Fibroblast of the aortic adventitia (primary cell): ENCODE measurements at places on chromosomes 3 and 15. TPM values are rescaled to one million over a fixed set of nuclear protein-coding genes. Genes with fewer than 3 reads are reported as not detected.

- no peak for DNase-seq
These were observed 347.1 kb upstream of the DNAJC19 start for GRCh38 chr3:181336597-181336996.

DNA sequence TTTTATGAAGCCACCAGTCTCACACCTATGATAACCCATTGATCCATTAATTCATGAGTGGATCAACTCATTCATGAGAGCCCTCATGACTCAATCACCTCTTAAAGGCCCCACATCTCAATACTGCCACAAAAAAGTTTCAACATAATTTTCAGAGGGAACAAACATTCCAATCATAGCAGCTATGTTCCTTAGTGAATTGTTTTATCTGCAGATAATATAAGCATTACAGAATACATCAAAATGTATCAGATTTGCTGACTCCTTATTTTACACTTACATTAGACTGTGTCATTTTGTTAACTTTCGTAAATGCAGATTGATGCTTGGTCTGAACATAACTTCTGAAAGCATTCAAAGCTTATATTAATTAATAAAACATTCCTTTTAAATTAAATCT is 155.3 kb upstream of the MBNL1 start:
- peak; percentile 56 for DNase-seq

DNA sequence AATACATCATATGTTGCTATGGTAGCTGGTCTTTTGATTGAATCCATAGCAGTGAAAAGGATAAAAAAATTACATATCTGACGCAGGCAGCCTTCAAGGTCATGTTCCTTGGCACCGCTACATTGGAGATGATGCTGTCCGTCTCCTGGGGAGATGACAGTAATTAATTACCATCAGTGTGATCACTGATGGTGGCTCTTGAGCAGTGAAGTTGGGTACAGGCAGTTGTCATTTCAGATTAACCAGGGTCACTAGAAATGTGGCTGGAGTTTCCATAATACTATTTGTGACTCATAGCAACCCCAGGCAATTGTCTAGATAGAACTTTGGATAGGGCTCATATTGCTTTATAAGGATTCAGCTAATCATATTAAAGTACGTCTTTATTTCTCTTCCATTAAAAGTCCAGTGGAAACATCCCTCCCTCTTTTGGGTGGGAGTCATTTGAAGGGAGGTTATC is 136.3 kb downstream of the THSD4 start:
- DNase-seq = no peak

- DNase-seq = peak; percentile 54
These were observed 407.4 kb downstream of the NTRK3 start for GRCh38 chr15:87849181-87849580.

GRCh38 chr3:17187589-17188184 is 302.9 kb downstream of the PLCL2 start:
- DNase-seq = no peak

Gene NEK4
- 3.6 and 28.2 TPM in 2 replicates for total RNA-seq

Gene GRK7
- not detected in 2 replicates for total RNA-seq

Gene ITGA11
- total RNA-seq = 81.1 and 105 TPM in 2 replicates

DNA sequence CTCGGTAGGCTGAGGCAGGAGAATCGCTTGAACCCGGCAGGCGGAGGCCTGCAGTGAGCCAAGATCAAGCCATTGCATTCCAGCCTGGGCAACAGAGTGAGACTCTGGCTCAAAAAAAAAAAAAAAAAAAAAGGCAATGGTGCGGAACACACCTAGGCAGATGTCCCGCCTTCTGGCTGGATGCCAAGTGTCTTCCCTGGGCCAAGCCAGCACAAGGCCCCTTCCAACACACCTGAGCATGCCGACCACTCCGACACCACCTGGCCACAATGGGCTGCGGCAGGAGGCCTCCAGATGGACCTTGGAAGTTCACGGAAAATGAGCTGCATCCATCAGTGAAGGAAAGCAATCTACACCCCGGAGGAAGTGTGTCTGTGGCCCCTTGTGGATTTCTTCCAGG is 19.0 kb downstream of the NUP210 start:
- DNase-seq = no peak

Gene UBE2E2
- total RNA-seq = 36.7 and 49.1 TPM in 2 replicates

Gene ADAMTS17
- total RNA-seq = 0.81 TPM in 1 of 2 replicates, not detected in the other

Gene STRIT1
- not detected in 2 replicates for total RNA-seq

GRCh38 chr3:126373146-126373613 is 16.0 kb upstream of the KLF15 start:
- no peak for DNase-seq

Gene CFAP161
- 4.0 TPM in 1 of 2 replicates, not detected in the other for total RNA-seq

- peak; percentile 33 for DNase-seq
These were observed 363.4 kb downstream of the GAP43 start for GRCh38 chr3:115986555-115987207.

DNA sequence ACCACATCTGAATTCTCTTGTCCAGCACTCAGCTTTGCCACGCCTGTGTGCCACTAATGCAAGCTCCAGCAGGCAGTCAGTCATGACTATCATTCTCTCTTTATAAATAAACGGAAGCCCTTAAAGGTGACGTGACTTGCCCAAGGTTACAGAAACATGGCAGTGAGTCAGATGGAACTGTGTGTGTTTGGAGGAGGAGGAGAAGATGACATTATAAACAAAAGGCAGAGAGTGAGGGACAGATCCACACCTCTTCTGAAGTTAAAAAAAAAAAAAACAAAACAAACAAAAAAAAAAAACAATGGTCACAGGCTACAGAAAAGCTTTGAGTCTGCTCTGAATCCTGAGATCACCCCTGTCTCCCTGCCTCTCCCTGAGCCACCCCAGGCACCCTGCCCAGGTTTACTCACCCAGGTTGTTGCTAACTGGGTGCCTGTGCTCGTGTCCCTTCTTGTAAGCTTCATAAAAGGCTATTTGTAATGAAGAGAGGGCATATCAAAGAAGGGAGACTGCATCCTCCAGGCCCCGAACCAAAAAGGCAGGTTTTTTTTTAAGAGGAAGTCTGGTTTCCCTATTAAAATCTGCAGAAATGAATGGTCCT is 119.7 kb upstream of the PHLDB2 start:
- peak; percentile 46 for DNase-seq

DNA sequence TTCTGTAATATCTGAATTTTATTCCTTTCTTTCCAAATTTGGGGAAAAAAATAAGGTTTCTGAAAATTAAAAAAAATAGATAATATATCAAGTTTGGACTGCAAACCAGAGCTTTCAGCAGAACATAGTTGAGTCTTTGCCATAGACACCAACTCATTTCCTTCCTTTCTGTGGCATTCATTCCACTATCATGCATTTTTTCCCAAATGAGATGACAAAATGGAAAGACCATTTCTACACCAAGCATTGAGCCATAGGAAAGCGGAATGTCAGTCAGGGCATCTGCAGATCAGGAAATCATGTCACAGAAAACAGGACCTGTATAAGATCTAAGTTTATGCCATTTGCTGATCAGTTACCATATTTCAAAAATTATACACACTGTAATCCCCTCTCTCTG is 333.3 kb upstream of the THBS1 start:
- peak; percentile 71 for DNase-seq

DNA sequence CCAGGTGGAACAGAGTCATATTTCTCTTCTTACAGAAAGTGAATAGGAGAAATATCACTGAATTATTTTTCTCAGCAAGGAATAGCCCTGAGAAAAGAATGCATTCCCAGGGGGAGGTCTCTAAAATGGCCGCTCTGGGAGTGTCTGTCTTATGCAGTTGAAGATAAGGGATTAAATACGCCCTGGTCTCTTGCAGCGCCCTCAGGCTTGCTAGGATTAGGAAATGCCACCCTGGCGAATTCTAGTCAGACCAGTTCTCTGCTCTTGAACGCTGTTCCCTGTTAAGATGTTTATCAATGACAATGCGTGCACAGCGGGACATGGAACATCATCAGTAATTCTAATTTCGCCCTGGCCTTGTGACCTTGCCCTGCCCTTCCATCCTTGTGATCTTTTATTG is 949.0 kb upstream of the SEMA6D start:
- DNase-seq = no peak

DNA sequence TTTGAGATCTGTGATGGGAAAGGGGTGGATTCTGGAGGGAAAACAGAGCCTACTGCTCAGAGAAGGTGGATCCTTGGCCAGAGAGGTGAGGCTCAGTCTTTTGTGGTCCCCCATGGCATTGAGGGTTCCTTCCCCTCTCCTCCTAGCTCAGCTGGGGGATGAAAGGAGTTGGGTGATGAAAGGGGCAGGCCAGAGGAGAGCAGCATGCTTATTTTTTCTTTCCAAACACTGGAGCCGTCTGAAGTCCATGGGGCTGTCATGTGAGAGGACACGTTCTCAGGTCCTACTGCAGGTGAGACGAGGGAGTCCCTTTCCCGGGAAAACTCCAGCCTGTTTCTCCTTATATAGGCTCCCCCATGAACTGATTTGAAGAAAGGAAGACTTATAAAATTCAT is 71.4 kb downstream of the SCN5A start:
- DNase-seq = no peak

- DNase-seq = peak; percentile 21
These were observed 37.5 kb downstream of the CD86 start for GRCh38 chr3:122092460-122093165.

Gene TRANK1
- total RNA-seq = 32.9 and 123 TPM in 2 replicates

- peak; percentile 71 for DNase-seq
These were observed 1.5 kb downstream of the CYP1A1 start for GRCh38 chr15:74723754-74724334.

DNA sequence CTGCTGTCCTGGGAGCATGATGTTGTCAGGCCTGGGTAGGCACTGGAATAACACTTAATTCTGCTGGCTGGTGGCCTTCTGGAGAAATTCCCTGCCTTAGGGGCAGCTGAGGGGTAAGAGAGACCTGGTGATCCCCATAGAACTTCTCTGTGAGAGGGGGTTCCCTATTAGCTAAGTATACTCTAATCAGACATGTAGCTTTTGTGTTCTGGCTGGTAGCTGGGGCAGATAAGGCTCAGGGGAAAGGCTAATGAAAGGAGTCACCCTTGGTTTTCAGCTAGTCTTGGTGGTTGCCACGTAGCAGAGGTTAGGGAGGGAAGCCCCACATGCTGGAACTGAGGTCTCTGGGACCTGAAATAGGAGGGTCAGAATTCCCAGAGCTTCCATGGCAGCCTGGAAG is 952 bp upstream of the HDDC3 start:
- DNase-seq = no peak

Gene SPSB4
- total RNA-seq = not detected in 2 replicates

GRCh38 chr3:82558081-82558480 is 796.6 kb upstream of the GBE1 start:
- DNase-seq = no peak

DNA sequence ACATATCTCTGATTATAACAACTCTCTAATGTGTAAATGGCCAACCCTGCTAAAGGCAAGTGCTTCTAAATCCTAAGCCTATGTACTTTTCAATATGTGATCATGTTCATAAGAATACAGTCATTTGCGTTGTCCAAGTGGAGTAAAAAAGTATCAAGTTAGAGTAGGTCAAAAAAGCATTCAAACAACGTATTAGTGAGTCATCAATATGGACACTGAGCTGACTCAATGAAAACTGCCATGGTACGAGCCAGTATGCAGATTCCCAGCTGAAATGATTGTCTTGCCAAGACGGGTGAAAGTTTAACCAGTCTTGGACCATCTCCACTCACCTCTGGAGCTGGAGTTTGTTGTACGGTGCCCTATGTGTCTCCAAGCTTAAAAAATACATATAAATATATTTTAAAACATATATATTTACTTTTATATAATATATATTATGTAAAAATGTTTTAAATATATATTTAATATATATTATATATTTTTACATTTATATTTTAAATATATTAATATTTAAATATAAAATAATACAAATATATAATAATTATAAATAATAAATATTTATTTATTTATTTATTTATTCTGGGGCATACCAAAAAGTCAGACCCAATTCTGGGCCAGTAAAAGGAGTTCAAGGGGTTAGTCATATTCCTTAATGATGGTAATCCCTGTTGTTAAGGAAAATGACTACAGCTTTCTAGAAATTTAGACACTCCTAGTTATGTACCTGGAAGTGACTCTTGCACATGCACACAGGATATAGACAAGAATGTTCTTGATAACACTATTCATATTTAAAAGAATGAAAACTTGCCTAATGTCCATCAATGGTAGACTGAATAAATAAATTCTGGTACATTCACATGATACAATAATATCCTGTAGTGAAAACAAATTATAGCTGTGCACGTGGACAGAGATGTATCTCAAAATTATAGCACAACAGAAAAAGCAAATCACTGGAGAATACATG is 27.2 kb downstream of the PLSCR4 start:
- DNase-seq = peak; percentile 26

Gene KLHL6
- not detected in 2 replicates for total RNA-seq

GRCh38 chr15:59185725-59186124 is 20.9 kb upstream of the LDHAL6B start:
- DNase-seq = no peak

GRCh38 chr15:57059026-57059660 is 140.7 kb downstream of the TCF12 start:
- no peak for DNase-seq

DNA sequence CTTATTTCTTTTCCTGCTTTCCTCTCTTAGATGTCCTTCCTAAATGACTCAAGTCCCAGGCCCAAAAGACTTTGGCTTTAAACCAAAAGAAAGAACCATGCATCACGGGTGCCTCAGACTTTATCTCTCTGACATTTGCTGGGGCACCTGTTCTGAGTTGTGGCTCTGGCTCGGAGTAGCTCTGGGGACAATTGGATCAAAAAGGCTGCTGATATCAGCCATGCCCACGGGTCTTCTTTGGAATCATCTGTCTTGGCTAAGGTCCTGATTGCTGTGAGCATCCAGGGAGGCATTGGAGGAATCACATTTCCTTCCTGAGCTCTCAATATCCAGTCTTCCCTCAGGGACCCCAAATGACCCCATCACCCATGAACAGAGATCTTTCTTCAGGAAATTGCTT is 59.9 kb downstream of the CLSTN2 start:
- no peak for DNase-seq

Gene SCN5A
- 0.08 and 0.99 TPM in 2 replicates for total RNA-seq

DNA sequence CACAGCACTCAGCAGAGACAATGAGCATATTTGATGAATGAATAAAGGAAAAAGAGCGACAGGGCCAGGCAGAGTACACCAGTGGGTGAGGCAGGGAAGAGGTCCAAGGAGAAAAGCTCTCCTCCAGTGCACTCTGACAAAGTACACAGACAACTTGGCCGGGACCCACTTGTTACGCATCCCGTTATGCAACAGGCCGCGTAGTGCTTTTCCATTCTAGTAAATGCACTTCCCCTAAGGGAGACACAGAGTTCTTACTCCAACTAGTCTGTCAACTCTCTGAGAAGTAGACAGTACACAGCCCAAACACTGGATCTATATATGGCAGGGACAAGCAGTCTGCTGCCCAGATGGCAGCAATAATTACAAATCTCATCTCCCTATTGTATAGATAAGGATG is 18.5 kb downstream of the LARP6 start:
- peak; percentile 88 for DNase-seq

Gene CHRFAM7A
- 0.16 and 0.72 TPM in 2 replicates for total RNA-seq

Gene GOLGA6L9
- total RNA-seq = 1.2 and 6.3 TPM in 2 replicates

GRCh38 chr15:59244337-59244736 is 37.7 kb downstream of the LDHAL6B start:
- DNase-seq = no peak

Gene USP19
- 23.7 and 36.0 TPM in 2 replicates for total RNA-seq

DNA sequence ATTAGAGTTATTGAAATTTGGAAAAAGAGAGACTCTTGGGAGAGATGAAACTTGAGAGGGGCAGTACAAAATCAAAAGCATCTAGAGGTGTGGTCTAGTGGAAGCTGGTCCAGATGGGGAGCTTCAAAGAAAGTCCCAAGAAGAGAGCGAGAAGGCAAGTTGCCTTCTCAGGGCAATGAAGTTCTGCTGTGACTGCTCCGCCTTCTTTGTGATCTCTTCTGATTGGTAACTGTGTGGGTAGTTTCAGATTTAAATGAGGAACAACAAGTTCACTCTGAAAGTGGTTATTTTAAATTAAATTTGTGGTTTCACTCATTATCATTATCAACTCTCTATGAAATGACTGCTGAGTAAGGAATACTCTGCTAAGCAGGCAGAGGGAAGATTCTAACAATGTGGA is 233.3 kb downstream of the NLGN1 start:
- no peak for DNase-seq
